T-helper 2 cell (primary cell): ENCODE measurements at places on chromosomes 16 and 17.

- DNase-seq: no peak
Observed at GRCh38 chr16:46686815-46687473, 2.0 kb downstream of the VPS35 start.

DNA sequence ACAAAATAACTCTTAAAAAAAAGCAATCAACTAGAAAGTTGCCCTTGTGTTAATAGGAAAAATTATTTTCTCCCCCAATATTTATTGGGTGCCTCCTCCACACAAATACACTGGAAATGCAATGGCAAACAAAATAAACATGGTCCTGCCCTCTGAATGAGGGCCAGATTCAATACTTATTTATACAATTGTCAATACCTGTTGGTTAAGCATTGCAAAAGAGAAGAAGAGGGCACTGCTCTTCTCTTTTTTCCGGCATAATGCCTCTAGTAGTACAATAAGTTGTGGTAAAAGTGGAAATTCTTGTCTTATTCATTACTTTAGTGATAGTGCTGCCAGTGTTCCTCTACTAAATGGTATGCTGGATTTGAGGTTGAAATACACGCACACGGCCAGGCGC, 22.5 kb upstream of the ALDH3A2 start:
- no peak for DNase-seq

- DNase-seq: no peak
Observed at GRCh38 chr17:45384047-45384788, 48.5 kb downstream of the ARHGAP27 start.

DNA sequence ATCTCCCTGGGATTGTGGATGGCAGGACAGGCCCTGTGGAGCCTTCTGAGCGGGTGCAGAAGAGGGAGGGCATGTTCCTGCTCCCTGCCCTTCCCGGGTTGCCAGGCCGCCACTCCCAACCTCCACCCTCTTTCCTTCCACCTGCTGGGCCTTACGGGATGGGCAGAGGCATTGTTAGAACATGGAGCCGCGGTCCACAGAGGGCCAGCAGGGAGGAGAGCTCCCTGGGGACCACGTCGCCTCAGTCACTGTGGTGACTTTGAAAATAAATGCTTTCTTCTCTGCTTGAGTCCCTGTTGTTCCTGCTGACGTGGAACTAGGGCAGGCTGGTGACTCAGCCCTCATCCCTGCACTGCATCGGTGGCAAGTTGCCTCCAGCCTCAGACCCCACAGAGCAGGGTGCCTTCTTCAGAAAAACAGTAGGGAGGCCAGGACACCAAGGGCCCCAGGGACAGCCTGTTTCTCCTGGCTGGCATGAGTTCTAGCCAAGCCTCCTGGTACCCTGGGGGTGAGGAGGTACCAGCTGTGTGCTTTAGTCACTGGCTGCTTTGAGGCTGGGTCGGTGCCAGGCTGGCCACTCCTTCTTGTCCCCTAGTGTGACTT, 224.9 kb downstream of the SEC14L1 start:
- DNase-seq: no peak

- no peak for DNase-seq
Observed at GRCh38 chr16:2819179-2819938, 2.3 kb downstream of the PRSS21 start.

- no peak for DNase-seq
Observed at GRCh38 chr17:65895969-65896368, 296.0 kb downstream of the CEP112 start.

- no peak for DNase-seq
Observed at GRCh38 chr16:54136276-54136625, 150.3 kb downstream of the IRX3 start.

DNA sequence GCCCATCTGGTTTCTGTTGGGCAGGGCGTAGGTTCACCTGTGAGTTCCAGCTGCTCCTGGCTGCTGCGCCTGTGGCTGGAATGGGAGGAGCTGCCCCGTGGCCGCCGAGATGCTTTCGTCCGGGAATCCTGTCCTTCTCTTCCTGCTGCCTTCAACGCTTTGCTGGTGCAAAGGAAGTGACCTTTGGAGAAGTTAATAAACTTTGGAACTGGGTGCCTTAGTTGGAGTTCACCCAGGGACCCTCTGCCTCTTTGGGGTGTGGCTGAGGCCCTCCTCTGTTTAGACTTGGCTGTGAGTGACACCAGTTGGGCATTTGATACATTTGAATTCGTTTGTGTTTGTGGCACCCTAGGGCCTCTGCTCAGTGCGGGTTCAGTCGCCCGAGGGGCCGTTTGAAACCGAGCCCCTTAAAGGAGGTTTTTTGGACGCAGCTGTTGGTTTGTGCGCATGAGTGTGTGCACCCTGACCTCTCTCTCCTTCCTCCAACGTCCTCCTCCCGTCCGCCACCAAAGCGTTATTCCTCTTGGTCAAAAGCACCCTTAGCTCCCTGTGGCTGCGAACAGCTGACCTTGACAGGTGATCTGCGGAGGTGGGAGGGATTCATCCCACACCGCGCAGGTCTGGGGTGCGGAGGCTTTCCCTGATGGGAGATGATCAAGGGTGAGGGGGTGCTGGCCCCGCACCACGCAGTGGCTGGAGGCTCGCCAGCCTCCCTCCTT, 9.0 kb upstream of the SECTM1 start:
- DNase-seq: no peak

DNA sequence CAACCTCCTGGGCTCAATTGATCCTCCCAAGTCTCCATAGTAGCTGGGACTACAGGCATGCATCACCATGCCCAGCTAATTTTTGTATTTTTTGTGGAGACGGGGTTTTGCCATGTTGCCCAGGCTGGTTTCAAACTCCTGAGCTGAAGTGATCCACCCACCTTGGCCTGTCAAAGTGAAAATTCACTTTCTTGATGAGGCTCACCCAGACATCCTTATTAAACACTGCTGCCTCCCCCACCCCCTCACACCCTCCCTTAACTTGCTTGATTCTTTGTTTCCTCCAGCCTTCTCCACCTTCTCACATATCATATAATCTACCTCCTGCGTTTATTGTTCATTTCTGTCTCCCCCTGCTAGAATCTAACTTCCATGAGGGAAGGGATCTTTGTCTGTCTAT, 46.0 kb upstream of the TEX2 start:
- DNase-seq: no peak
